ENCODE measurements at places on chromosomes 4 and X.

DNA sequence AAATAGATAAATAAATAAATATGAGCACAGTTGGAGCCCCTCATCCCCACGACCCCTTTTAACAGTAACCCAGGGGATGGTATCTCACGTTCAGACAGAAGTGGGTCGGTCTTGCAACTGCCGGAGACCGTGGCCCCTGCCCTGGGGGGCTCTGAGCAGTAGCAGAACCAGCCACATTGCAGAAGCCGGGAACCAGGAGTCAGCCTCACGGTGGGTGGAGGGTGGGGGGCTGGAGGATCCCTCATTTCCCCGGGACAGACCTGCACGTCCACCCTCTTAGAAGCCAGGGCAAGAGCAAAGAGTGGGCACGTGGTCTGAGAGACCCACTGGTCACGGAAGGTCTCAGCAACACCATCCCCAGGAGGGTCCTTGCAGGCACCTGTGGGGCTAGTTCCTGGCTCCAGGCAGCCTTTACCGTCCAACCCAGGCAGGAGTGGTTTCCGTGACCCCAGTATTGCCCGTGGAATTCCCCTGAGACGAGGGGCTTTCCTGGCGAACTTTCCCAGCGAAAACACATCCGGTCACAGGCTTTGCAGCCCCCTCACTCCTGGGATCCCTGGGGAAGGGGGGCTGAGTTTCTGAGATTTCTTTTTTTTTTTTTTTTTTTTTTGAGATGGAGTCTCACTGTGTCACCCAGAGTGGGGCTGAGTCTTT, 8.8 kb upstream of the IL3RA start:
- DNase-seq: no peak

DNA sequence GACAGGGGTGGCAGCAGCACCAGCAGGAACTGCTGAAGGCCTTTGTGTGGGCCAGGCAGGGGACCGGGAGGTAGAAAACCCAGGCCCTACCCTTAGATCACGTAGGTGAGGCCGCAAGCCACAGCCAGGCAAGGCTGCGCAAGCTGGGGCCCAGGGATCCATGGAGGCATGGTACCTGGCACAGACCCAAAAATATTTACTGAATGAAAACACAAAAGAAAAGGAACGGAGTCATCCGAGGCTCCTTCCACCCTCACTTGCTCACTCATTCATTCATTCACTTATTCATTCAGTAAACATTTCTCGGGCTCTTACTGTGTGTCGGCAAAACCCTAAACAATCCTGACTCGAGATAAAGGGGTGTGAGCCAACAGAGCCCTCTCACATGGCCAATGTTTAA, 102.3 kb downstream of the BCOR start:
- no peak for DNase-seq

- DNase-seq: no peak
These were observed 6.1 kb upstream of the WAS start for GRCh38 chrX:48677516-48677915.

- no peak for DNase-seq
These were observed 50.1 kb downstream of the CRLF2 start for GRCh38 chrX:1162119-1162916.

GRCh38 chr4:6812766-6813165, 30.2 kb downstream of the KIAA0232 start:
- no peak for DNase-seq

DNA sequence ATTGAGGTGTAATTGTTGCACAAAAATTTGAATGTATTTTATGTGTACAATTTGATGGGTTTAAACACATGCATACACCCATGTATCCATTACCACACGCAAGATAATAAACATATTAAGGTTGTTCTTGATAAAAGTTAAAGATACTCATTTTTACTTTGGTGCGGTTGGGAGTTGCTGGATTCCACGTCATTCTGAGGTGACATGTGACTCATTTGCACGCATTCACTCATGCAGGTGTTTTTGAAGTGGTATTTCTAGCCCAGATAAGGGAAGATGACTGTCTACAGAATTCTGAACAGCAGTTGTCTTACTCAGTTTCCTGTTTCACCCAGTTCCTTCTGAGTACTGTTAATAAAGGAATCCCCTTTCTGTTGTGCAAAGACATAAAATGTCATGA, 142.0 kb downstream of the RTL3 start:
- peak; percentile 46 for DNase-seq

GRCh38 chr4:80154545-80154933, 42.8 kb upstream of the PRDM8 start:
- no peak for DNase-seq

DNA sequence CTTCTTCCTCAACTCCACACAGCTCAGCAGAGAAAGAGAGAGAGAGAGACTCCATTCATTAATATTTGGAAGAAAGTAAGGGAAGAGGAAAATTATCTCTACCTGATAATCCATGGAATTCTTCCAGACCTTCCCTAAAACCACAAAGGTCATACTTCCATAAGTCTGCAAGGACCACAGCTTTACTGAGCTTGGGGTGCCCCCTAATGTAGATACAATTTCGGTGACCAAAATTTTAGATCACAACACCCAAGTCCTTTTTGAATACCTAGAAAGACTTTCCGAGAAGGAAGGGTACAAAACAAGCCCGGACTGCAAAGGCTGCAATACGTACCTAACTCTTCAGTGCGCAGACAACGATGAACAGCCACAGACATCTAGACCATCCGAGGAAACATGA, 523.9 kb downstream of the GLUD2 start:
- no peak for DNase-seq

- DNase-seq: no peak
These were observed 23.8 kb upstream of the C4orf51 start for GRCh38 chr4:145656156-145656555.

DNA sequence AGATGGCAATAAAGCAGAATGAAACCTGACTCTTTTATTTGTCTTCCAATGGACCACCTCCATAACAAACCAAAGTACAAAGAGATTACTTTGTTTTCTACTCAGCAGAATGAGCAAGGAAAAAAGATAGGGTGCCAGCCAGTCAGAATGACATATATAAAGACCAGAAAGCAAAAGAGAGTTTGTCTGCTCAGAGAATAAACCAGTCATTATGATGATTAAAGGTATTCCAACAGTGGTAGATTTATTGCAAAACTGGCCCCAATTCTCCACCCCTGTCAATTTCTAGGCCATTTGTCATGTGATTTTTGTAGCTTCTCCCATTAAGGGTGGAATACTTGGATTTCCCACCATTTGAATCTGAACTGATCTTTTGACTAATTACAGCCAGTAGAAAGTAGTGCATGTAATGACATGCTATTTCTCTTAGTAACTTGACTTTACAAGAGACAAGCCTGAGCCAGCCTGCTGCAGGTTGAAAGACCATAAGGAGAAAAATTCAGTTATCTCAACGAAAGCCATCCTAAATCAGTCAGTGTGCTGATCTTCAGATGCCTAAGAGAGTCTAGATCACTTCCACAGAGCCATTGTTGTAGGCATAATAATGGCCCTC, 203.1 kb downstream of the EPHA5 start:
- no peak for DNase-seq

GRCh38 chrX:134542485-134542884, 82.5 kb downstream of the HPRT1 start:
- DNase-seq: peak; percentile 16

- no peak for DNase-seq
These were observed 10.6 kb downstream of the FGA start for GRCh38 chr4:154579927-154580326.

DNA sequence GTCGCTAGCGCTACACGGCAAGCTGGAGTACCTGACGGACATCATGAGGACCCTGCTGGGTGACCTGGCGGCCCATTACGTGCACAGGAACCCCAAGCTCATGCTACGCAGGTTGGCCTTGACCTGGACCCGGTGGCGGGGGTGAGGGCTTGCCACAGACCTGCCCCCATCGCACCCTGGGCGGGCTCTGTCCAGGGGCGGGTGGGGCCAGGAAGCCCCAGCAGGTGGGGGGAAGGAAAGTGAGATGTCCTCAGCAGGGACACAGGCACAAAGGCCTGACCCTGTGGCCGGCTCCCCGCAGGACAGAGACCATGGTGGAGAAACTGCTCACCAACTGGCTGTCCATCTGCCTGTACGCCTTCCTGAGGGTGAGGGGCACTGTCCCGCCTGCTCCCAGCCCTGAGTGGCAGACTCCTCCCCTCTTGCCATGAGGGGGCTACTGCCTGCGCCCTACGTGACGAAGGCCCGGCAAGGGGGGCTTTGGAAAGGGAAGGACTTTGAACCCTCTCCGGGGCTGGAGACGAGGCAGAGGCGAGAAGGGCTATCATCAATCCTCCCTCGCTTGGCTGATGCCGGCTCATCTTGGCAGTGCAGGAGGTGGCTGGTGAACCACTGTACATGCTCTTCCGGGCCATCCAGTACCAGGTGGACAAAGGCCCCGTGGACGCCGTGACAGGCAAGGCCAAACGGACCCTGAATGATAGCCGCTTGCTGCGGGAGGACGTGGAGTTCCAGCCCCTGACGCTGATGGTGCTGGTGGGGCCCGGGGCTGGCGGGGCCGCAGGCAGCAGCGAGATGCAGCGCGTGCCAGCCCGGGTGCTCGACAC, 5.3 kb upstream of the SRPK3 start:
- DNase-seq: no peak

- no peak for DNase-seq
These were observed 31.3 kb downstream of the DRD5 start for GRCh38 chr4:9812501-9813340.

GRCh38 chr4:98794565-98795205, 134.2 kb downstream of the EIF4E start:
- no peak for DNase-seq

- no peak for DNase-seq
These were observed 26.5 kb downstream of the MYOZ2 start for GRCh38 chr4:119162174-119162573.

- no peak for DNase-seq
These were observed 104.9 kb upstream of the DHX15 start for GRCh38 chr4:24689212-24689611.

All from T-helper 1 cell (primary cell).